ENCODE measurements at places on chromosomes 6 and 20.
A peak's percentile ranks its signal among the peaks of the same experiment; 100 is the strongest.

GRCh38 chr20:2476742-2477615 is 6.4 kb upstream of the SNRPB start:
- H3K36me3 ChIP-seq = peaks cover 18% of the 10 kb centered on the region
- no peaks in the 10 kb centered on the region for H3K27me3 ChIP-seq
- DNase-seq = no peak

DNA sequence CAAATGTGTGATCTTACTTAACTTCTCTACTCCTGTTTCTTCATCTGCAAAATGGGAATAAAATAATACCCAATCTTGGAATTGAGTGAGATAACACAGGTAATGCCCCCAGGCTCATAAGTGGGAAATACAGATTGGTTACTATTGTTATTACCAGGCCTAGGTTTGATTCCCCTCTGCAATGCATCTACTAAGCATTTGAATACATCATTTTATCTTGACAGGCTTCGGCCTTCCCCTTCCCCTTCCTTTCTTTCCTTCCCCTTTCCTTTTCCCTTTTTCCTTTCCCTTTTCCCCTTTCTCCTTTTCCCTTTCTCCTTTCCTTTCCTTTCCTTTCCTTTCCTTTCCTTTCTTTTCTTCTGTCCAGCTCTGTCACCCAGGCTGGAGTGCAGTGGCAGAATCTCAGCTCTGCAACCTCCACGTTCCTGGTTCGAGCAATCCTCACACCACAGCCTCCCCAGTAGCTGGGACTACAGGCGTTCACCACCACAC is 7.3 kb upstream of the HNF4A start:
- no peak for DNase-seq
- no peak overlapping the region for H3K27ac ChIP-seq
- H3K27me3 ChIP-seq = peaks cover 4% of the 10 kb centered on the region
- H3K4me3 ChIP-seq = no peak overlapping the region
- H3K4me1 ChIP-seq = no peaks in the 10 kb centered on the region
- no peaks in the 10 kb centered on the region for H3K36me3 ChIP-seq

- H3K27ac ChIP-seq = no peak overlapping the region
- H3K4me3 ChIP-seq = no peak overlapping the region
- H3K27me3 ChIP-seq = no peaks in the 10 kb centered on the region
- H3K36me3 ChIP-seq = peaks cover 3% of the 10 kb centered on the region
- no peak for DNase-seq
Observed at GRCh38 chr6:144855812-144856531, 570.8 kb downstream of the UTRN start.

GRCh38 chr6:45419571-45420082 is 41.9 kb upstream of the SUPT3H start:
- peaks cover 52% of the 10 kb centered on the region for H3K4me1 ChIP-seq
- no peaks in the 10 kb centered on the region for H3K27me3 ChIP-seq
- DNase-seq = peak; percentile 92
- peak overlapping the region; percentile 64 for H3K27ac ChIP-seq
- H3K4me3 ChIP-seq = peak overlapping the region; percentile 98

DNA sequence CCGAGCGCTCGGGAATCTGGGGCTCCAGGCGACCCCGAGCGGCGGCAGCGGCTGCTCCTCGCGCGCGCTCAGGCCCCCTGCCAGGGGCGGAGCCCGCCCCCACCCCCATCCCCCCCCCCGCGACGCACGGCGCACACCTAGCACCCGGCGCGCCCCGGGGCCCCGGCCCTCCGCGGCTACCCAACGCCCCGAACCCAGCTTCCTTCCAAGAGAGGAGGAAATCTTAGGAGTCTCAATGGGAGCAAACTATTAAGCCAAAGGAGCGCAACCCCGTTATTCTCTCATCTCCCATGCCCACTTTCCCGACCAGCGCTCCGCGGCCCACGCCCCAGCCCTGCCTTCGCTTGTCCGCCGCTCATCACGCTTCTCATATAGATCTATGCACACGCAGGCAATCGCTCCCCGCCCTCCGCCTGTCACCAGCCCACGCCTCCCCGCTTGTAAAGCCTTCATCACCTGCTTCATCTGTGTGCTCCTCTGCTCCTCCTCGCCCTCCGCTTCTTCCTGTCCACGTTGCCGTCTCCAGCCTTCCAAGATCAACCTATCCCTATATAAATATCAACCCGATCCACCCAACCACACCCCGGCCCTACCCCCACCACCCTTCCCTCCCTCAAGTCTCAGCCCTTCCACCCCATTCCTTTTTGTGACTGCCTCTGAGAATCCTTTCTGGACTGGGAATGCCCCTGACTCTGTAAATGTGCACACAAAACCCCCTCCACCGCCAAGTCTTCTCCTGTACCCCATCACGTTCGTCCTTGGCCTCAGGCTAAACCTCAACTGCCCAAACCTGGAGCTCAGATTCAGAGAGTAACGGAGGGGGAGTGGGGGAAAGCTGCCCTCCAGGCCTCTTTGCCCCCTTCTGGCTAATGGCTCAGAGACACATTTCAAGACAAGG is at the start of gene DLK2:
TSS of gene DLK2 (minus strand) at position 18 of the 898 bp plus-strand sequence. CDS start 723 bp downstream, outside the sequence.
- H3K4me1 ChIP-seq = peaks cover 22% of the 10 kb centered on the region
- peak within 1 kb of the TSS; percentile 9 for H3K27ac ChIP-seq
- DNase-seq = no peak
- peak within 1 kb of the TSS; percentile 75 for H3K4me3 ChIP-seq

GRCh38 chr6:169495601-169496000 is 206.2 kb downstream of the WDR27 start:
- H3K27ac ChIP-seq = no peak overlapping the region
- peaks cover 4% of the 10 kb centered on the region for H3K4me1 ChIP-seq
- H3K4me3 ChIP-seq = no peak overlapping the region
- no peak for DNase-seq

GRCh38 chr6:111725446-111726112 is 119.9 kb upstream of the TRAF3IP2 start:
- H3K4me1 ChIP-seq = peaks cover 49% of the 10 kb centered on the region
- peaks cover 2% of the 10 kb centered on the region for H3K36me3 ChIP-seq
- H3K4me3 ChIP-seq = no peak overlapping the region
- no peak for DNase-seq
- H3K27ac ChIP-seq = peak overlapping the region; percentile 12
